IPS DF 19.7 (cell line): ENCODE measurements at places on chromosomes 3 and 15.

DNA sequence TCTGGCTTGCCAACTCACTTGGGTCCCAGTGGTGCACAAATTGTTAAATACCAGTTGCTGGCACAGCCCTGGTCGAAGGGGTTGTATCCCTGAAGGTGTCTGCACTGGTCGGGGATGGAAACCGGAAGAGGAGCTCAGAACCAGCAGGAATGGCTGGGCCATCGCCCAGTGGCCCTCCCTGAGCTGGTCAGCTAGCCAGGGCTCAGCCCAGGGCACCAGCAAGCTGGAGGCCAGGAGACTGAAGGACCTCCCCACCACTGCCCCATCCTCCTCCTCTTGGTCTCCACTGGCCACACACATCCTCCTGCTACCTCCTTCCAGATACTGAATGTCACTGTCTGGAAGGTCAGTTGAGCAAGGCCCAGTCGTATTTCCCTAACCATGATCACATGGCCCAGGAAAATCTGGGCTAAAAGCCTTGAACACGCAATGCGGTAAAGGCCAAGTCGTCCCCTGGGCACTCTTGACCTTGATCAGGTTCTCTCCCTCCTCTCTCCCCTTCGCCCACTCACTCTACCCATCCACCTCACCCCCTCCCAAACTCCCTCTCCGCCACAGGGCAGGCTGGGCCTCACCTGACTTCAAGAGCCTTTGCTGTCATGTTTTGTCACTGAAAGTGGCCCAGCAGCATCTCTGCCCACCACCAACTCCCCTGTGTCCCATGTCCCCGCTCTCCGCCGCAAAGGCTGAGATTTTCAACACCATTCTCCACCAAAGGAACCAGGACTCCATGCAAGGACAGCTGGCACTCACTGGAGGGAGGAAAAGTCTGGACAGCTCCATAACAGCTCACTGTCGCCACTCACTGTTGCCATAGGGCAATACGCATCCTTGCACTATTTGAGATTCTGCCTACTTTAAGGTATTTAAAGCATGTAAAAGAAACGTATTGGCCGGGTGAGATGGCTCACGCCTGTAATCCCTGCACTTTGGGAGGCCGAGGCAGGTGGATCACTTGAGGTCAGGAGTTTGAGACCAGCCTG, 12.1 kb downstream of the ZDHHC19 start:
- DNase-seq, result no peak

DNA sequence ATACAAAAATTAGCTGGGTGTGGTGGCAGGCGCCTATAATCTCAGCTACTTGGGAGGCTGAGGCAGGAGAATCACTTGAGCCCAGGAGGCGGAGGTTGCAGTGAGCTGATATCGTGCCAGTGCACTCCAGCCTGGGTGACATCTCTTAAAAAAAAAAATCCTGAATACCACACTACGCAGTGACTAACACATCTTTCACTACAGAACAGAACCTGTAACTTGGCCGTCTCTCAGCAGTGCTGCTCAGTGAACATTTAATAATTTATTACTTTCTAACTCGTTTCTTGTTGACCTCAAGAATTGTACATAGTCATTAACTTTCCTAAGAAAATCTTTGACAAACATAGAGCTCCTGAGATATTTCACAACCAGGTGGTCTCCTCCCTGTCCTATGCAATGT, 3.8 kb downstream of the GREM1 start:
- no peak for DNase-seq

DNA sequence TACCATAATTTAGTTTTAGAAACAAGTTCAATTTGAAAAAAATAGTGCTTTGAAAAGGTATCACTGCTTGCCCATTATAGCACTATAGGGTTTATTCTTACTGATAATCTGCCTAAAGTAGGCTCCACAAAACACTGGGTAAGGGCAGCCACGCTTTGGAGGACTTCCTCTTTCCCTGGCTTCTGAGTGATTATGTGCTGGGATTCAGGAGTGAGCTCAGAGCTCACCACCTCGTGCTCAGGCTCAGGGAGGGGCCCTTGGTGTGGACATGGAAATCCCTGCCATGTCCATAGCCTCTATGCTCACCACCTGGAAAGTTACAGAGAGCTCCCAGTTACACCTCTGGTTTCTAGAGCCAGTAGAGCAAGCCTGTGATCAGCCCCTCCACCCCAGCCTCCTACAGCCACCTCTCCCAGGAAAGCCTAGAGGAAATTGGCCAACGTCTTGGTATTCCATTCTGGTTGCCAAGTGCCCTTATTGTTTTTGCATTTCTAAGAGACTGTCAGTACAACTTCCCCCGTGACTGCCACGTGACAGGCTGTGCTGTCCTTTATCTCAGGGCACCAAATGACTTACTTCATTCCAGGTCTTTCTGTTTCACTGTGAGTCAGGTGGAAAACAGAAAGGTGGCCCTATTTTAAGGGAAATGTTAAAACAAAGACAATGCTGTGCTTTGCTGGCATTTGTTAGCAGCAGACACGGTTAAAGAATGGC, 316.0 kb downstream of the RORA start:
- DNase-seq, result no peak

- no peak for DNase-seq
These were observed 239.4 kb downstream of the XXYLT1 start for GRCh38 chr3:195031574-195032003.

DNA sequence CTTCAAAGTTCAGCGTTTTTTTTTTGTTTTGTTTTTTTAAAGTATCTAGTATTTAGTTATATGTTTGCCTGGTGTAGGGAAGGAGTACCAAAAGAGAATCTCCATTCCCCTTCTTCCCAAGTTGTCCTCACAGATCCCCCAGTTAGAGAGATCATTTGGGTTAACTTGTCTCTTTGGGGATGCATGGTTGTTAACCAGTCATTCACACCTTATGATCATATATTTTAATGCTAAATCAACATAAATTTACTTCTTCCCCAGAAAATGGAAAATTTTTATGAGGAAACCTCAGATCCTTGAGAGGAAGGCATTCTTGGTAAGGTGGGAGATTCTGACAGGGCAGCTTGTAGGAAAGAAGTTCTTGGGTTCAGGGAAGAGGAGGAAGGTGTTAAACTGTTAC, 1.5 kb upstream of the MGA start:
- DNase-seq, result no peak

DNA sequence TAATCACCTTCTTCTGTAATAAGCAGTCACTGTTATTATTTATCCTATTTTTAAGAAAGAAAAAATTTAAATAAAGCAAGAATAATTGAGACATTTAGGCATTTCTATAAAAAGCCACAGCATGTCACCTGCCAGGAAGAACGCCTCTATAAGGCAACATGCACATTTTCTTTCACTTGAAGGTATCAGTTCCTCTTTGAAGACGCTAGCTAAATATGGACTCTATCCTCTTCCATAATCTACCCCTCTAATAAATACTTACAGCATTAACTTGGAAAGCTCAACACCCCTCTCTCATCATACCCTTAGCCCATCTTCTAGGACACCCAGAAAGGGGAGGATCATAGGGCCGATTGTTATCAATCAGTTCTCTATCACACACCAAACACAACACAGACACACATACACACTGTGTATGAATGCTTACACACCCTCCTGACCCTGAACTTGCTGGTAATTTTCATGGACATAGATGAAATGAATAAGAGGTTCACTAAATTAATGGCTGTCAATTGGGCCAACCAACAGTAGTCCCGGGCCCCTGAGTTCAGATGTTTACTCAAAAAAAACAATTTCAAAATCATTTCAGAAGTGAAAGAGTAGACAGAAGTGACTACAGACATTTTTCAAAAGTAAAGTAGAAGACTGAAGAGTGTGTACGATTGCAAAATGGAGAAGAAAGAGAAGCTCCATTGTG, 102.5 kb downstream of the ZMAT3 start:
- DNase-seq, result no peak

DNA sequence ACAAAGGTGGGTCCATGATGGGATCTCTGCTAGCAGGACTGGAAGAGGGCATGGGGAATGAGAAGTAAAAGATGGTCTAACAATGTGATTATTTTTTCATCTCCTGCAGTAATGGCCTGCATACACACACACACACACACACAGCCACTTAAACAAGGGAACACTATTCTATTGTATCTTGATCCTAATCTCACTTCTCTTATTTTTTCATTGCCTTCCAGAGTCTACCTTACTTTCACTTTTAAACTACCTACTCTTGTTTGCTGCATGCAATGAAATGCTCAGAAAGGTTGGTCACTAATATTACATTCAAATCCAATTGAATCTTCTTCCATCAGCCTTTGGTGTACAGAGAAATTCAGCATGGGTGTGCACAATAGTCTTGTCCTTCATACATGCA, 853.8 kb downstream of the IGSF11 start:
- DNase-seq, result no peak
